CD14-positive monocyte (primary cell): ENCODE measurements at places on chromosomes 16 and 17. TPM values are rescaled to one million over a fixed set of nuclear protein-coding genes. Genes with fewer than 3 reads are reported as not detected.

DNA sequence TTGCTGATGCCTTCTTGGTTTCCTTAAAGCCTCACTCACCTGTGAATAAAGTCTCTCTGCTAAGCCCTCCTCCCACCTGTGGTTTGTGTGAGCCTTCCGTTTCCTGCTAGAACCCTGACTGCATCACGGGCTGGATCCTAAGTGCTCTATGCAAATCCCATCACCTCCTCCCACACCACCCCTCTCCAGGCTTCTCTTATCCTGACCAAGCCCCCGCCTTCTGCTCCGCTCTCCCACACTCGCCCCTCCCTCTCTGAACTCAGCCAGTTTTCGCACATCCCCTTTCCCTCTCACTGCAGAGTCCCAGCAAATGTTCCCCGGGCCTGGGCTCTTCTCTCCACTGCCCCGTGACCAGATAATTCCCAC, 51.8 kb downstream of the PIMREG start:
- no peaks in the 10 kb centered on the region for H3K36me3 ChIP-seq
- DNase-seq = no peak
- no peak overlapping the region for H3K4me3 ChIP-seq

GRCh38 chr16:3909791-3910583, 29.5 kb upstream of the CREBBP start:
- H3K27me3 ChIP-seq = no peaks in the 10 kb centered on the region
- no peak overlapping the region for H3K4me3 ChIP-seq
- H3K27ac ChIP-seq = no peak overlapping the region
- no peaks in the 10 kb centered on the region for H3K36me3 ChIP-seq
- no peak for DNase-seq
- no peaks in the 10 kb centered on the region for H3K4me1 ChIP-seq

DNA sequence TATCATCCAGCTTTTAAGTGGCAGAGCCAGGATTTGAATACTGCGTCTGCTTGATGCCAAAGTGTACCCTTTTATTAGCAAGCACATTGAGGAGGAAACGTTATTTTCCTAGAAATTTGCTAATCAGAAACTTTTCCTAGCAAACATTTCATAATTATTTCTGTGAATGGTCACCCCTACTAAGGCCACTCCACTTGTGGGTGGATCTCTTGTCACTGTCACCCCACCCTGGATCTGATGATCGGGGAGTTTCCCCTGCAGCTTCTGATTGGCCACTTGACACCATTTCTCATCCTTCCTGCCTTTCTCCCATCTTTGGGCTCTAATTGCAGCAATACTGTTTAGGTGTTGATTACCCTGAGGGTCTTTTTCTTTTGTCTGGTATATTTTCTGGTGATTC, 35.9 kb downstream of the GPRC5B start:
- no peak overlapping the region for H3K27ac ChIP-seq
- H3K4me1 ChIP-seq = no peaks in the 10 kb centered on the region
- DNase-seq = no peak
- no peak overlapping the region for H3K4me3 ChIP-seq
- no peaks in the 10 kb centered on the region for H3K36me3 ChIP-seq

DNA sequence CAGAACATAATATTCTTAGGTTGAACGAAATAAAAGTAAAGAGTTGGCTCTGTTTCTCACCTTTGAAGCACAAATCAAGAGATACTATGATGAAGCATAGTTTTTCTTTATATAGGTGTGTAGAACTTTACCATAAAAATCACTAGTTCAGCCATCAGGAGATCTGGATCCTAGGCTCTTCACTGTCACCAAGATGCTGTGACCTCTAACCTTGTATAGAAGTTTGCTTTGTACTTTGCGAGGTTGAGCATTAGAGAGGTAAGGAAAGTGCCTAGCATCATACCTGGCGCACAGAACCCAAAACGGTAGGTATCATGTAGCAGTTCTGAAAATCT, 553 bp upstream of the CDC6 start:
- H3K27ac ChIP-seq = no peak overlapping the region
- DNase-seq = no peak
- no peak overlapping the region for H3K4me3 ChIP-seq
- H3K4me1 ChIP-seq = peaks cover 15% of the 10 kb centered on the region

- H3K27ac ChIP-seq = no peak overlapping the region
- peaks cover 7% of the 10 kb centered on the region for H3K4me1 ChIP-seq
- no peaks in the 10 kb centered on the region for H3K27me3 ChIP-seq
- no peak for DNase-seq
- H3K4me3 ChIP-seq = no peak overlapping the region
- H3K36me3 ChIP-seq = peaks cover 23% of the 10 kb centered on the region
Observed at GRCh38 chr16:28602529-28602928, 5.7 kb upstream of the SULT1A2 start.

GRCh38 chr16:78464833-78465232, 365.4 kb downstream of the WWOX start:
- no peaks in the 10 kb centered on the region for H3K27me3 ChIP-seq
- DNase-seq = no peak
- H3K27ac ChIP-seq = no peak overlapping the region
- H3K36me3 ChIP-seq = no peaks in the 10 kb centered on the region
- no peaks in the 10 kb centered on the region for H3K4me1 ChIP-seq

DNA sequence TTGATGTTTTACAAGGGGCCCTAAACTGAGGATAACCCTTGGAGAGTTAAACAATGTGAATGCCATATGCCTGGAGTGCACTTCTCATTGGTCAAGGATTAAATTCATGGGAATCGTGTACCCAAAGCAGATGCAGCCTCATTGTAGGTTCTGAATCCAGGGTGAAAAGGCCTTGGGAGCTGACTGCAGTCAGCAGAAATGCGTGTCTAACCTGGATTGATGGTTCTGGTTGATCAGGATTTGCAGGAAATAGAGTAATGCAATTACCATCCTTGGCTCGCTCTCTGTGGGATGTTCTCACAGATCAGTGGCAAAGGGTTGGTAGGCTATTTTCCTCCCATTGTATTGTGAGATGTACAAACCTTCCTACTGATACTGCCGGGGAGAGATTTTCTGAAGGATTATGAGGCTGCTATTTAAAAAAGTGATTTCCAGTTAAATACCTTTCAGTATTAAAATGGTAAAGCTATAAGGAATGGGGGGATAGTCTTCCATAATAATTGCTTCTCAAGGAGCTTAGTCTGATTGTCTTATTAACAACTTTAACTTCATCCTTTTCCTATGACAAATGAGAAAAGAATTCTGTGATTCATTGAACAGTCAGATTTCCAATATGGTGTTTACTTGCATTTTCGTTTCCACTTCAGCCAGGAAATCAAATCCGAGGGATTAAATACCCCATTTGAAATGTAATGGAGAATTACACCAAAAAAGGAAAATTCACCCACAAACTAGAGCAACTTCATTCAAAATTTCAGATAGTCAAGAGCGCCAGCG, 1028.1 kb upstream of the EEF2KMT start:
- H3K4me1 ChIP-seq = no peaks in the 10 kb centered on the region
- H3K27me3 ChIP-seq = no peaks in the 10 kb centered on the region
- H3K36me3 ChIP-seq = no peaks in the 10 kb centered on the region
- no peak overlapping the region for H3K27ac ChIP-seq
- no peak overlapping the region for H3K4me3 ChIP-seq

GRCh38 chr17:8976638-8977037, 11.1 kb upstream of the PIK3R5 start:
- no peaks in the 10 kb centered on the region for H3K4me1 ChIP-seq
- no peaks in the 10 kb centered on the region for H3K36me3 ChIP-seq
- H3K4me3 ChIP-seq = no peak overlapping the region
- no peak for DNase-seq
- H3K27ac ChIP-seq = no peak overlapping the region

- no peaks in the 10 kb centered on the region for H3K4me1 ChIP-seq
- no peak overlapping the region for H3K27ac ChIP-seq
- DNase-seq = no peak
- H3K4me3 ChIP-seq = no peak overlapping the region
- H3K27me3 ChIP-seq = peaks cover 12% of the 10 kb centered on the region
Observed at GRCh38 chr17:41392278-41392677, 5.1 kb downstream of the KRT31 start.

GRCh38 chr17:32772453-32773025, 104.4 kb downstream of the MYO1D start:
- H3K27me3 ChIP-seq = no peaks in the 10 kb centered on the region
- no peak for DNase-seq
- H3K27ac ChIP-seq = no peak overlapping the region
- no peaks in the 10 kb centered on the region for H3K36me3 ChIP-seq
- no peaks in the 10 kb centered on the region for H3K4me1 ChIP-seq

DNA sequence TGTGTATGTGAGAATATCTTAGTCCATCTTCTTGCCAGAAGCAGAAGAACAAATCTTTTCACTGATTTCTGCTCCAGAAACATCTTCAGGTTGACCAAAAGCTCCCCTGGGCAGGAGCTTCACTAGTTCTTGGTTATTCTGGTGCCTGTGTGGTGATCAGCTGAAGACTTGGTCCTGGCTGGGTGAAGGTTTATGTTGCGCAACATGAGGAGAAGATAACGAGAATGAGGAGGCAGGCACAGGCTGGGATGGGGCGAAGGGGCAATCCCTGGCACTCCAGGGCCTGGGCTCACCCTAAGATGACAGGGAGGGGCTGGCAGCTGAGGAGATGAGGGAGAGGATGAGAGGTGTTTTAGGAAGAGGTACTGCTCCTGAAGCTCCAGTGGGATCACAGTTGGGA, 232.0 kb downstream of the NTN1 start:
- H3K27ac ChIP-seq = no peak overlapping the region
- no peaks in the 10 kb centered on the region for H3K4me1 ChIP-seq
- DNase-seq = no peak
- no peak overlapping the region for H3K4me3 ChIP-seq
- H3K36me3 ChIP-seq = peaks cover 3% of the 10 kb centered on the region
- no peaks in the 10 kb centered on the region for H3K27me3 ChIP-seq

DNA sequence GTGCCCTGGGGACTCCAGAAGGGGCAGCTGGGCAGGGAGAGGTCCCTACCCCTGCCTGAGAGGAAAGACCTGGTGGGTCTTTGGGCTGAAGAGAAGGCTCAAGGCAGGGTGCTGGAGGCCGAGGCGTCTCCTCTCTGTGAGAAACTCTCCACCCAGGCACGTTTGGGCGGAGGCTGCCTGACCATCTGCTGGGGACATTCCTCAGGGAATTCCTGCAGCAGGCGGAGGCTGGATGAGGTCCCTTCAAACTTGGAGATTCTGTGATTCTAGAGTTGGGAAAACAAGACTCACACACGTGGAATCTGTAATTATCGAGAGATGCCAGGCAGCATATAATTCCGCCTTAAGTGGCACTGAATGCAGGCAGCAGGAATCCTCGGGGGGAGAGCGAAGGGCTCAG, 21.1 kb upstream of the PHF12 start:
- H3K27me3 ChIP-seq = no peaks in the 10 kb centered on the region
- DNase-seq = no peak

DNA sequence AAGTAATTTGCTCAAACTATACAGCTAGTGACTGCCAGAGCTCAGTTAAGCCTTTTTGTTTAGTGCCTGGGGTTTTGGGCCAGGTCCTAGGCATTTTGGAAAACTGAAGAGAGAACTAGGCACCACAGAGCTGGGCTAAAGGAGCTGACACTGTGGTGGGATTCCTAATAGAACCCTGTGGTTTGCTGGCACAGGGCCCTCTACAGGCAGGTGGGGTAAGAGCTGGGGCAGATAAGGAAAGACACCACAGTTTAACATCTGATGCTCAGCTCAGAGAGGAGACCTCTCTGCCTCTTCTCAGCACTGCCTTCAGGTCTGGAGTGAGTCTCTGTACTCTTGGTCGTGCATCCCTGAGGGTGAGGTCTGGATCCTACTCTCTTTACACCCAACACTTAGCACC, 121.2 kb downstream of the SNX11 start:
- no peak overlapping the region for H3K4me3 ChIP-seq
- no peak for DNase-seq
- peaks cover 15% of the 10 kb centered on the region for H3K27me3 ChIP-seq
- no peaks in the 10 kb centered on the region for H3K36me3 ChIP-seq
- H3K27ac ChIP-seq = no peak overlapping the region
- no peaks in the 10 kb centered on the region for H3K4me1 ChIP-seq

- no peaks in the 10 kb centered on the region for H3K27me3 ChIP-seq
- H3K4me1 ChIP-seq = peaks cover 10% of the 10 kb centered on the region
- no peak overlapping the region for H3K27ac ChIP-seq
- no peaks in the 10 kb centered on the region for H3K36me3 ChIP-seq
- peak; percentile 38 for DNase-seq
Observed at GRCh38 chr16:81730090-81731051, 48.7 kb upstream of the PLCG2 start.

- peak; percentile 70 for DNase-seq
- peak within 1 kb of the TSS; percentile 81 for H3K4me3 ChIP-seq
Observed at GRCh38 chr17:50507871-50508572, at the start of gene MYCBPAP. TSS of gene MYCBPAP (plus strand) at chr17:50508439. CDS start at chr17:50508675, 236 bp downstream.

DNA sequence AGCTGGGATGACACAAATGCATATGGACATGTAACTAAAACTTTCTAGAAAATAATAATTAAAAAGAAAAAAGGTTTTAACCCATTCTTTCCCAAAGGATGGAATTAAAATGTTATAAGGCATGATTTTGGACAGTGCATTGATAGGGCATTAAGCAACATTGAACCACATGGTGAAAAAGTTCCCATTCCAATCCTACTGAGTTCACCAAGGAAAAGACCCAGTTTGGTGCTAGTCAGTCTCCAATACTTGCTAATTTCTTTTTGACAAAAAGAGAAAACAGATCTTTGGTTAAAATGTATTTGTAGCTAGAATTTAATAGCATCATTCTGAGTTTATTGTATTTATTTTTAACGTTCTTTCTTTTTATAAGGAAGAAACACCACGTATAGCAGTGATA, 28.1 kb downstream of the EMP2 start:
- H3K27me3 ChIP-seq = no peaks in the 10 kb centered on the region
- H3K27ac ChIP-seq = no peak overlapping the region
- no peak for DNase-seq

DNA sequence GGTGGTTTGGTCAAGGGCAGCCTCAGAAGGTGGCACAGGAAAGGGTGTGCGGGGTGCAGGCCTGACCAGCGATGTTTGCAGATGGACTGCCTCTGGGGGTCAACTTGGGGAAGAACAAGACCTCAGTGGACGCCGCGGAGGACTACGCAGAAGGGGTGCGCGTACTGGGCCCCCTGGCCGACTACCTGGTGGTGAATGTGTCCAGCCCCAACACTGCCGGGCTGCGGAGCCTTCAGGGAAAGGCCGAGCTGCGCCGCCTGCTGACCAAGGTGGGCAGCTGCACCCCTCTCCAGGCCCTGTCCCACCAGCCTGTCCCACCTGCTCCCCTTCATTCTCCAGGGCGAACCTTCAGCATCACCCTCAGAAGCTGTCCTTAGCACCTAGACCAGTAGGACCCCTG, 12.5 kb downstream of the DHODH start:
- no peak for DNase-seq
- H3K36me3 ChIP-seq = peaks cover 48% of the 10 kb centered on the region
- H3K4me1 ChIP-seq = no peaks in the 10 kb centered on the region
- H3K27ac ChIP-seq = no peak overlapping the region

GRCh38 chr17:51371732-51372151, 111.4 kb downstream of the UTP18 start:
- no peaks in the 10 kb centered on the region for H3K27me3 ChIP-seq
- H3K27ac ChIP-seq = no peak overlapping the region
- DNase-seq = peak; percentile 36
- no peak overlapping the region for H3K4me3 ChIP-seq
- no peaks in the 10 kb centered on the region for H3K36me3 ChIP-seq
- peaks cover 28% of the 10 kb centered on the region for H3K4me1 ChIP-seq

GRCh38 chr17:66964930-66965800, 658 bp downstream of the CACNG4 start:
- H3K4me1 ChIP-seq = peaks cover 6% of the 10 kb centered on the region
- H3K27ac ChIP-seq = no peak overlapping the region
- no peak for DNase-seq
- peak overlapping the region; percentile 34 for H3K4me3 ChIP-seq
- peaks cover 33% of the 10 kb centered on the region for H3K27me3 ChIP-seq
- H3K36me3 ChIP-seq = no peaks in the 10 kb centered on the region

SRCIN1 gene
- polyA plus RNA-seq = not detected

PPL gene
- not detected for polyA plus RNA-seq

CD300E gene
- 65.0 TPM for polyA plus RNA-seq

TBC1D3I gene
- polyA plus RNA-seq = not detected

METTL2A gene
- polyA plus RNA-seq = 5.6 TPM

PRRT2 gene
- polyA plus RNA-seq = not detected

ADAM11 gene
- not detected for polyA plus RNA-seq
